DMS 273 treated with DMSO at 0.1 percent for 48 hours (cell line): ENCODE measurements at places on chromosomes 2 and 18.

DNA sequence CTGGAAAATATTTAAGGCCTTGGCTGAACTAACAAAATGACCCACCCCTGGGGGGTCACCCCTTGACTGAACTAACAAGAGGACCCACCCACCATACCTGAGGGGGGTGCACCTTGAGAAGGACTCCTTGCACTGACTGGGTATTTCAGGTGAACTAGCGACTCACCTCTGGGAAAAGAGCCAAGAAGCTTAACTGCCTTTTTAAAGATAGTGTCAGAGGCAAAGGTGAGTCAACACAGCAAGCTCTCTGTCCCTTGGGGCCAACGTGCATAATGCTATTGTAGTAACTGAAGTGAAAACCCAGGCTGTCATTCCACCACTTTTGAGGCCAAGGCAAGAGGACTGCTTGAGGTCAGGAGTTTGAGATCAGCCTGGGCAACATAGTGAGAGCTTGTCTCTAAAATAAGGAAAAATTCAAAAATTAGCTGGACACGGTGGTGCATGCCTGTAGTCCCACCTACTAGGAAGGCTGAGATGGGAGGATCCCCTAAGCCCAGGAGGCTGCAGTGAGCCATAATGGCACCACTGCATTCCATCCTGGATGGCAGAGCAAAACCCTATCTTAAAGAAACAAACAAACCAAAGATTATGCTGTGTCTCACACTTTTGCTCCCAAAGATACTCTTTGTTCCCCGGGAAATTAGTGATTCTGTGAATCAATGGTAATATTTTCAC is 36.4 kb upstream of the ZCCHC2 start:
- DNase-seq: no peak

GRCh38 chr2:174656035-174656434 is 58.4 kb upstream of the WIPF1 start:
- no peak for DNase-seq

DNA sequence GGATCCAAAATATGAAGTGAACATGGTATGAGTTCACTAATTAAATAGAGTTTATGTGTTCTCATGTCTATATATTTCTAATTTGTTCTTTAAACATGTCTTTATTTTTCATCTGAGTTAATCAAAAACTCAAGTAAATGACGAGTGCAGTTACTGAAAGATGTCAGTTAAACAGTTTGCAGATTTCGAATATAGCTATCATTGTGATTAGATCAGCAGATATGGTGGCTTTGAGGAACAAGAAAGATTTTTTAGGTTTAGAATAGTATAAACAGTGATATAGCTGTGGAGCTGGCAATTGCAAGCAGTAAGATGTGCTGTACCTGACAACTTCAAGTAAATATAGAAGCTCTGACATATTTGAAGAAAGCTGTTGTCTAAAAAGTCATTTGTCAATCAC is 49.7 kb downstream of the TANK start:
- no peak for DNase-seq

- DNase-seq: no peak
Observed at GRCh38 chr2:98381494-98381893, 35.2 kb downstream of the CNGA3 start.

DNA sequence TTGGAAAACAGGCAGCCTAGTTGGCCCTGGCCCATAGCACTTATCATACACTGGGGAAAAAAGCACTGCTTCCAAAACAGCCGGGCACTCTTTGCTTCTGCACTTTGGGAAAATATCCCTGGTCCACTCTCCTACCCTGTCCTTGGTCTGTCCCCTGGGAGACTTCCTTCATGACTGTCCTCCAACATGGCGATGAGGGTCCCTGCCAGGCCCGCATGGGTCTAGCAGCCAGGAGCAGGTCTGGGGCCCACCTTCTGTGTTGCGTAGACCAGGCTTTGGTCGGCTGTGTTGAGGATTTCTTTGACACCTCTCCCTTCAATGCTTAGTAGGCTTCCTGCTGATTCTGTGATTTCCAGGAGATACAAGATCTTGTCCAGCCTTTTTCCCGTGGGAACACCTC is 12.2 kb downstream of the KCNF1 start:
- DNase-seq: no peak

DNA sequence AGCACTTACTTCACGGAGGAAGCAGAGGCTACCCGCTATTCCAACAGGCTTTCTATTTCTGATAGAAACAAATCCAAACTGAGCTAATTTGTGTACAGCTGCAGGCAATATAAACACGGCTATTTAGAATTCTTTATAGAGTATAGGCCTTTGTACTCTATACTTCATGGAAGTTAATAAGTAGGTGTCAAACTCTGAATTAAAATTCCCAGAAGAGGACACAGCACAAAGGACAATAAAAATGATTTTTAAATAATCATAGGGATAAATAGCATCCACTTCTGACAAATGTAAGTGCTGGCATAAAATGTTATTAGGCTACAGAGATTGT is 261.5 kb downstream of the AFF3 start:
- no peak for DNase-seq
